ENCODE measurements at places on chromosomes 11 and 22.

DNA sequence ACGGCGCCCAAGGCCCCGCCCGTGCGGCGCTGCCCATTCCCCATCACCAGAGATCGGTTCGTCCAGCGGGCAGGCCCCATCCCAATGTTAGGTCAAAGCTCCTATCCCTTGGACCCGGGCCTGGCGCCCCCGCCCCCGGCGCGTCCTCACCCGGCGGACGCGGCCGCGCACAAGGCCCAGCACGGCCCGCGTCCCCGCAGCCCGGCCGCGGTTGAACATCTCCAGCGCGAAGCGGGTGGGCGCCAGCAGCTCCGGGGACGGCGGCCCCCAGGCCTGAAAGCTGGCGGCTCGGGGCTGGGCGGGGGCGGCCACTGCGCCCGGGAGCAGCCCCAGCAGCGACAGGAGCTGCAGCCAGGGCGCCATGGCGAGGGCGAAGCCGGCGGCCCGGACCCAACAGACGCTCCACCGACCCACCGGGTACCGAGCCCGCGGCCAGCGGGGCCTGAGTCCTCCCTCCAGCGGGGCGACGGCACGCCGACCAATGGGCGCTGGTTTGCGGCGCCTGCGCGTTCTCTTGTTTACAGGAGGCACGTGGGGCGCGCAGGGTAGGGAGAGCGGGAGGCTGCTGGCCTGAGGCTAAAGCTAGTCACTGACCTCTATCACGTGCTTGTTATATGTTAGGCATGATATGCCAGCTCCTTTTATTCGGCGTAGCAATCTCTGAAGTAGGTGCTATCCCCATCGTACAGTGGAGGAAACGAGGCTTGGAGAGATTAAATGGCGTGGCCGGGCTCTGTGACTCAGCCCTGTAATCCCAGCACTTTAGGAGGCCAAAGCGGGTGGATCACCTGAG lies at the start of gene CTSF:
Gene CTSF, minus strand, starts transcription at position 483 of the 793 bp plus-strand sequence. Its CDS starts 120 bp downstream, at position 363.
- DNase-seq, result peak; percentile 76

GRCh38 chr11:126578426-126578825 lies 222.9 kb downstream of the ST3GAL4 start:
- DNase-seq, result no peak

DNA sequence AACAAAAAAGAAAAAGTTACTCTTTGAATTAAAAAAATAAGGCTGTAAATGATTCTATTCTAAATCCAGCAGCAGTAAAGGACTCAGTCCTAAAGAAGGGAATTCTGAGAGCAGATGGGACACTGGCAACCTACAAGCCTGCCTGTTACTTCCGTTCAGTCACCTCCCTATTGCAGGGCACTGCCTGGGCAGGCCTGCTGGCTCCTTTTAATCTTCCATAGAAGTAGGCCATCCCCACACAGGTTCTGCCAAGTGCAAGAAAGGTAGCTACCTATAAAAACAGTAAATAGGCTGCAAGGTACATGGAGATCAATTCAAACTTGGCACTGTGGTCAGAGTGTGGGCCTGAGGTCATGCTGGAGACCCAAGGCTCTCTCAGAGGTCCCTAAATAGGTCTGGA lies 136.4 kb downstream of the TRIM44 start:
- no peak for DNase-seq

GRCh38 chr11:63023841-63024648 lies 8.4 kb upstream of the SLC22A8 start:
- peak; percentile 20 for DNase-seq

GRCh38 chr11:88552379-88553062 lies 215.0 kb upstream of the CTSC start:
- no peak for DNase-seq

DNA sequence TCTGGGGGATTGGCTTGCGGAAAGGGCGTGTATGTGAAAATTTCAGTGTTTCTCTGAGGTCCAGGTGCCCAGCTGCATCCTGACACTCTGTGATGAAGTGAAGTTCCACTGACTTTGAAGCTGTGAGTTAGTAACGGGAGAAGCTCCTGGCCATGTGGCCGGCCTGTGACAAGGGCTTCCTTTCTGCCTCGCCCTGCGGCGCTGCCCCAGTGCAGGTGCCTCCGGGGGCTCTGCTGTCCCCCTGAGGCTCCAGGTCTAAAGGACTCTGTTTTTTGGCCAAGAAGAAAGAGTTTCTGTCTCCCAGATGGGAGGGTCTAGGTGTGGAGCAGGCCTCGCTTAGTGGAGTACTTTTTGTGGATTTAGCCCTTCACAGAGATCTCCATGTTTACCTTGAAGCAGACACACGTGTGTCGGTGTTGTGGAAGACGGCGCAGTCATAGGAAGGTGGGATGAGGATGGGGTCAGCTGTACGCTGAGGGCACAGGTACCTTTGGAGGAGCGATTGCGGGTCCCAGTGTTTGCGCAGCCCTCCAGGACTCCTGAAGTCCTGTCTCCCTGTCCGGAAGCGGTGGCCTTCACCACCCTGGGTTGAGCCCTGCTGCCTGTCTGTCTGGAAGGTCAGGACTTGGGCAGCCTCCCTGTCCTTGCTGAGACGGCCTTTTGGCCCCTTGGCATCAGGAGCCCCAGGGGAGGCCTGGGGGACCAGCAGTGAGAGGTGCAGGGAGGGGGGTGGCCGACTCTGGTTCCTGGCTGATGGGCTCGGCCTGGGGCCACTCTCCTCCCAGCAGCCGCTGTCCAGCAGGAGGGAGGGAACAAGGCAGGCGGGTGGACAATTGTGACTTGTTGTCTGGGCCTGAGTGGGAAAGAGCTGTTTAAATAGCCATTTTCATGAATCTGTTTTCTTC lies 1249.3 kb downstream of the BRD1 start:
- no peak for DNase-seq

DNA sequence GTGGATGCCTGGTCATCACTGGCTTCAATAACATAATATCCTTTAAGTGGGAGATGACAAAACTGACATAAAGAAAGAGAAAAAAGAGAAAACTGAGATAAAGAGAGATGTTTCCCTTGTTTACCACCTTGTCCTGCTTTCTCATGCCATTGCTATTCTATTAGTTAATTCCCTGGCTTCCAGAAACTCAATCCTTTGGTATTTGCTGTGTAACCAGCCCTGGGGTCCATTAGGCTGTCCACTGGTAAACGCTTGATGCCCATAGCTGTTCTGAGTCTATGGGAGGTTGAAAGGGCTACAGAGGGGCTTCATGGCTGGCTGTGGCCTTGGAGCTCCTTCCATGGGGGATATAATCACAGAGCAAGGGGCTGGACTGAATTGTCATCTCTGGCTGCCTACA lies 243.4 kb upstream of the PLET1 start:
- no peak for DNase-seq

- DNase-seq, result no peak
Measured at GRCh38 chr11:86230921-86231434, 13.6 kb upstream of the EED start.

DNA sequence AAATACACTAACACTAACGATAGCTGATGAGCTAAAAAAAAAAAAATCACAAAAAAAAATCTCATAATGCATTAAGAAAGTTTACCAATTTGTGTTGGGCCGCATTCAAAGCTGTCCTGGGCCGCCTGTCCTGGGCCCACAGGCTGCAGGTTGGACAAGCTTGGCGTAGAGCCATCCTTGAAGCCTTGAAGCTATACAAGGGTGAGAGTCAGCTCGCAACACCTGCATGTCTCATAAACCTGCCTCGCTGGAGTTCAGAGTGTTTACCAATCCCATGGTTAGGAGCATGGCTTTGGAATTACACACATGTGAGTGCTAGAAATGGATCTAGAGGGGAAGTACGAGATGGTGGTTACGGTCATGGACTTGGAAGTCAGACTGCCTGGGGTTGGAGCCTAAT lies 453.7 kb downstream of the INSC start:
- peak; percentile 69 for DNase-seq

DNA sequence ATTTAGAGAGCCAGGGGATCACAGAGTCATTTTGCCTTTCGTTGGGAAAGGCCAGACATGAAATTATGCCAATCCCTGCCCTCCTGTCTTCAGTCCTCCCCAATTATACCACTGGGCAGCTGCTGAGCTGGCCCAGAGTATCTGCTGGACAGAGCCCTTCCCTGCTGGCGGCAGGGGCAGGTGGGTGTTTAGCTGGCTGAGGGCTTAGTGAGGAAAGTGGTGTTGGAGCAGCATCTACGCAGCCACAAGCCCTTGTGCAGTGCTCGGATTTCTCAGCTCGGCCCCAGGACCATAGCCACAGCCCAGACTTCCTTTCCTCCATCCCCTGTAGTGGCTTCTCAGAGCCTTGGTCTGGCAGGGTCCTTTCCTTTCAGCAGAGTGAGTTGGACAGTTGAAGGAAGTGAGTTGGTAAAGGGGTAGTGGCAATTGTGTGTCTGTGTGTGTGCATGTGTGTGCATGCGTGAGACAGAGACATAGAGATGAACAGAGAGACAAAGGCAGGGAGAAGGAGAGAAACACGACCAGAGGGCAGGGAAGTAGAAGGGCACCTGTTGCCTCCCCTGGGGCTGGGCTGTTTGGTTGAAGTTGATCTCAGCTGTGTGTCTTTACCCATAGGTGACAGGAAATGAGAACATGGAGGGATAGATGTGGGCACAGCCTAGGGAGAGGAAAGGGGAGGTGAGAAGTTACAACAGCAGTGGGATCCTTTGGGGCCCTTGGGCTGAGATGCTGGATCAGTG lies 66.2 kb downstream of the GRIK4 start:
- no peak for DNase-seq

GRCh38 chr11:75652936-75653335 lies 15.9 kb downstream of the MAP6 start:
- DNase-seq, result no peak
